Activated CD8-positive, alpha-beta memory T cell treated with anti-CD3 and anti-CD28 coated beads for 1 hour (primary cell): ENCODE measurements at places on chromosomes 11 and 22.

- no peak for DNase-seq
These were observed 54.1 kb upstream of the SOX6 start for GRCh38 chr11:16410479-16410878.

- no peak for DNase-seq
These were observed 988 bp downstream of the RPS3 start for GRCh38 chr11:75400146-75400865.

DNA sequence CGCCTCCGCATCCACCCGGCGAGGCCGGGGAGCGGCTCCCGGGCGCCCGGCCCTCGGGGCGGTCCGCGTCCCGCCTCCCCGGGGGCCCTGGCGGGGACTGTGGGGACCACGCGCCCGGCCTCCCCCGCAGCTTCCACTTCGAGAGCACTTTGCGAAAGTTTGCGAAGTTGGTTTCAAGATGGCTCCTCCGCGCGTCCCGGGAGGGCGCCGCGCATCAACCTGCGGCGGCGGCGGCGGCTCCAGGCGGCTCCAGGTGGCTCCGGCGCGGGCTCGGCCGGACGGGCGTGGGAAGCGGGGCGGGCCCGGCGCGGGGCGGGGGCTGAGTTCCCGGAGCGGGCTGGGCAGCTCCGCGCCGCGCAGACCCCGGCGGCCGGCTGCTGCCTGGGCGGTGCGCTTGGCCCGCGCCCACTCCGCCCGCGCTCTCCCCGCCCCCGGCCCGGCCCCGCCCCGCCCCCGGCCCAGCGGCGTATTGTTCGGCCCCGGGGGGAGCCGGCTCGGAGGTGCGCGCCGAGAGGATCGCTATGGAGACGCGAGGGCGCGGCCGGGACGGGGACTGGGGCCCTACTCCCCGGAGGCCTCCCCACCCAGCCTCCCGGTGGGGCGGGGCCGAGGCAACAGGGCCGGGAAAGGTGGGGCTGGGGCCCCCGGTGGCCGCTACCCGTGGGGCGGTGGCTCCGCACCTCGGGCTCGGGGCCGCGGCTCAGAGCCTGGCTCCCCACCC, at the start of gene CELSR1:
TSS of gene CELSR1 (minus strand) at position 396 of the 721 bp plus-strand sequence. CDS start 450 bp downstream, outside the sequence.
- no peak for DNase-seq

DNA sequence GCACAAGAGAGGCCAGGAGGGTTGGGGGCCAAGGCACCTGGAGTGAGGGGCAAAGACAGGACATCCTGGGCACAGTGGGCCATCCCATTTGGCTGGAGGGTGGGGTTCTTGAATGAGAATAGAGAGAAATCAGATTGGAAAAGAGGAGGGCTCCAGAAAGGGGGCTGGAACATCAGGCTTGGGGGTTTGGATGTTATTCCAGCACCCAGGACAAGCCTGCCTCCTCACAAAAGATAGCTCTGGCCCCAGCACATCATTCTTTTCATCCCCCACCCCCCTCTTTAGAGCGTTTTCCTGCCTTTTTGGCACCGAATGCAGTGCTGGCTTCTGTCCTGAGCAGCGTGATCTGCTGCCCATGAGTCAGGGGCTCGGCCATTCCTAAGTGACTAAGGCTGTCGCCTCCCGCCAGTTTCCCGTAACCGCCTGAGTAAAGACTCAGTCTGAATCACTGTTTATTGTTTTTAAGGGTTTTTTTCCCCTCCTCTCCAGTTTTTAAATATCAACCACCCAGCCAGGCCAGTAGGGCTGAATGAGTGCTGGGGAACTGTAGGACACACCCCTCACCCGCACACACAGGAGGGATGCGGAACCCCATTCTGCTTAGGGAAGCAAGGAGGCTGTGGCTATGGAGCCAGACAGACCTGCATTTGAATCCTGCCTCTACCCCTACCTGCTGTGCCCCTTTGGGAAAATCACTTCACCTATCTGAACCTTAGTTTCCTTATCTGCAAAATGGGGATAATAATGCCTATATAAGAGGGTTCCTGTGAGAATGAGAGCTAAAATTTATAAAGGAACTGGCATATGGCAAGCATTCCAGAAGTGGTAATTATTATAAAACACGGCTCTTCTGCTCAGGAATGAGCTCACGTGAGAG, 32.4 kb upstream of the NAV2 start:
- no peak for DNase-seq

DNA sequence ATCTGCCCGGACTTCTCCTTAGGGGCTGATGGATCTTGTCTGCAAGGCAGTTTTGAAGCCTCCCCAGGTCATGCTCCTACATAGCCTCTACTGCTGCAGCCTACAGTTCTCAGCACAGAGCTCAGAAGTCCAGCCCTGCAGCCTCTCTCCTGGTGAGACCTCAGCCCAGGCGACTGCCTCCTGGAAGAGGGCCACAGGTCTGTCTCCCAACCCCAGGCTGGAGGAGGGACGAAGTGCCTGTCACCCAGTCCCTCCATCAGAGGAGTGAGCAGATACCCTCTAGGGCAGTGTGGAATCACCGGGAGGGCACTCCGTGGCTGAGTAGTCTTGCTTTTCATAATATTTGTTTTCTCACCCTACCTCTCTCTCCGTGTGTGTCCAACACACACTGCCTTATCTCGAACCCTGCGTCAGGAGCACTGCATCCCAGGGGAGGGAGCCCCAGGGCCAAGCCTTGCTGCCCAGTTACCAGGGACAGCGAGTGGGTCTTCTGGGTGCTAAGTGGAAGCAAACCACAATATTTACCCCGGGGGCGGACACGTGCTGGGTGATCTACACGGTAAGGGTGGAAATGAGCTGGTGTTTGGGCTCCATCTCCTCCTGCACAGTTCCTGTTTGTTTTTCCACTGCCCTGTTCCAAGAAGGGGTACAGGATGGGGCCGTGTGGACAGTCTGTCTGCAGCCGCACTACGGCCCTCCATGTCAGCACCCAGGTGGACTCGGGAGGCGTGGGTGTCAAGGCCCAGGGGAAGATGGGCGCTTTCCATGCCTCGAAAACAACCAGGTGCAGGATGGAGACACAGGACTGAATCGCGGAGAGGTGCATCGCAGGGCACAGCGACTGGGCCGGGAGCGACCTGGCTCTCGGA, 133.7 kb upstream of the HSD17B12 start:
- no peak for DNase-seq

DNA sequence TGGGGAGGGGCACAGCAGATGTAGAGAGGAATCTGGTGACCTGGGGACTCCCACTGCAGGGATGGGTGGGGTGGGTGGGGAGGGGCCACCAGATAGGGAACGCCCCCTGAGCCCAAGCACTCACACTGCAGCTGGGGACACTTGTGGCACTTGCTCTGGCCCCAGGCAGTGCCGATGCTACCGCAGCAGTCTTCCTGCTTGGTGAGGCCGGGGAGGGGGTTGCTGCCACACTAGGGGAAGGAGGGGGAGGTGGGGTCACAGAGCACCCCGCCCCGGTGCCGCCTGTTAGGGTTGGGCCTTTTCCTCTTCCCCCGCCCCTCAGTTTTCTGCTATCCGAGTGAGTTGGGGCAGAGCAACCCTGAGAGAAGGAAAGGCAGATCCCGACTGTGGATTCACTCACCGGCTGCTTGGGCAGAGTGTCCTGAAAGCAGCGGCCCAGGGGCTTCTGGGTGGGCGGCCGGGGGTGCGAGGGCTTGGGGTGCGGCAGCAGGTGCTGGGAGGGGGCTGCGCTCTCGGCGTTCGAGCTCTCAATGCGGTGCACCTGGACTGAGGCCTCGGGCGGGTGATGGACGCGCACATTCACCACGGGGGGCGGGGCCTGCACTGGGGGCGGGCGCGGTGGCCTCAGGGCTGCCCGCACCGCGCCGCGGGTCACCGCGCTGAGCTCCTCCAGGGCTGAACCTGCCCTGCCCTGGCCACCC, 4.7 kb downstream of the LTBP3 start:
- no peak for DNase-seq

DNA sequence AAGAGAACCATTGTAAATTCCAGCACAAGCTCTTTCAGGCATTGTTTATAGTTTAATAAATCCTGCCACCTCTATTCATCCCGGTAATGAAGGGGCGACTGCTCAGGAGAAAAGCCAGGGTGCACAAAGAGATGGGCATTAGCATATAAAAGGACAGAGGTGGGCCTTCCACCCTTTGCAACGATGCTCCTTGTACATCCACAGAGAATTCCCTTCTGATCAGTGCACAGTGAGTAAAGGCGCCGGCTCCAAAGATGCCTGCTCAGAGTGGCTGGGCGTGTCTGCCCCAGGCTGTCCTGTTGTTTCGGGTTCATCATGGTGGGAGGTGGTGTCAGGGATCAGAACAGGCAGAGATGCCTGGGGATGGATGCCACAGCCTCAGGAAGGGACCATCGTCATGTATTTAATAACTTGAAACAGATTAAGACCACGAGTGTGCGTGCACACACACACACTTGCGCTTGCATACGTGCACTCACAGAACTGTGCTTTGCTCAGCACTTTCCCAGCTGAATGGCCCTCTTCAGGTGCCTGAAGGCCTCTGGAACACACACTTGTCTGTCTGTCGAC, 305.0 kb downstream of the TBC1D22A start:
- DNase-seq = no peak

DNA sequence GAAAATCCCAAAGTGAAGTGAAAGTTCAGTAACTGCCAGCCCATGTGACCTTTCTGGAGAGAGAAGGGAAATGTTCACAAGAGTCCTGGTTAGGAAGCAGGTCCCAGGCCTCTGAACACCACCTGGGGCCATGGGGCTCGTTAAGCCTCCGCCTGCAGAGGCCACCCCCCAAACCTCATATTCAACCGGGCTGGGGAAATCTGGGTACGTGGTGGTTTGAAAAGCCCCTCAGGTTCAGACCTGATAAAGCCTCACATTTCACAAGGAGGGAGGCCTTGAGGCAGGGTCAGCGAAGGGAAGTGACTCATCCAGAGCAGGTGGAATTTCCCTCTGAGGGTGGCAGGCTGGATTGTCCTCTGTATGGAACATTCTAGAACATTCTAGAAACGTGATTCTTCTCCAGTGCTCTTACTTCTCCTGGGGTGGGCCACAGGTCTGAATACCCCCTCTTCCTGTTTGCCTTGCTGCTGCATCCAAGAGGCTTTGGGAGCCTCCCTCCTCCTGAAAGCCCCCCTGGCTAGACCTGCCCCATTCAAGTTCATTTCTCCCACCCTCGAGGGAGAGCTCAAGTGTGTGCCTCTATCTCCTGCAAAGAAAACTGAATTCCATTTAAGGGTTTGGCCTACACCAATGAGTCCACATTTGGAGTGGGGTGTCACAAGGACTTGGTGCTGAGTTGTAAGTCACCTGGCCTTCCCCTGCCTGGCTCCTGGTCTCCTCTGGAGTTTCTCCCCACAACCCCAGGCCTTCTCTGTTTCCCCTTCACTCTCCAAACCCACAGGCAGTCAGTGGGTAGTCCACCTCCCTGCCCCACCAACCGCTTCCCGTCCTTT, 6.3 kb downstream of the FXYD2 start:
- no peak for DNase-seq

DNA sequence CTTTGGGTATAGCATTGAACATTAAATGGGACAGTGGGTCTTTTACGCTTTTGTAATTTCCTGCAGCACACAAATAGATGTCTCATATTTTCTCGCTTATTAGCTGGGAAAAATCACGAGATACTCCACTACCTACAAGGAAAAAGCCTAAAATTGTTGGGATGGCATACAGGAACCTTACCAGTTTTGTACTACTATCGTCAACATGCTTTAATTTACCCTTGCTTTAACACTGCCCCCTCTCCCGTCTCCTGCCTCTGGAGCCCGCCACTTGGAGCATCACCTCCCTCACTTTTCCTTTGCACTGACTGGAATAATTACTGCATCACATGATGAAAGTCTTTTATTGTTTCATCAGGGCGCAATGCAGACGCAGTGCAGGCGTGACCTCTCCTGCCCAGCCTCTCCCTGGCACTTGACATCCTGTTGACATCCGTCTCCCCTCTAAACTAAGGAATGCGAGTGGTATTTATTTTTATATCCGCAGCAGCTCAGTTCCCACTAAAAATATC, 1.0 kb upstream of the FNBP4 start:
- no peak for DNase-seq
